ENCODE measurements at places on chromosomes 2 and 18.
A peak's percentile ranks its signal among the peaks of the same experiment; 100 is the strongest.

GRCh38 chr2:206083602-206084438 lies 2.2 kb downstream of the INO80D start:
- peak; percentile 40 for DNase-seq

- DNase-seq, result no peak
These were observed 215.4 kb upstream of the ITGA4 start for GRCh38 chr2:181241797-181242196.

GRCh38 chr2:98634406-98635092 lies 26.2 kb downstream of the UNC50 start:
- peak; percentile 80 for DNase-seq

DNA sequence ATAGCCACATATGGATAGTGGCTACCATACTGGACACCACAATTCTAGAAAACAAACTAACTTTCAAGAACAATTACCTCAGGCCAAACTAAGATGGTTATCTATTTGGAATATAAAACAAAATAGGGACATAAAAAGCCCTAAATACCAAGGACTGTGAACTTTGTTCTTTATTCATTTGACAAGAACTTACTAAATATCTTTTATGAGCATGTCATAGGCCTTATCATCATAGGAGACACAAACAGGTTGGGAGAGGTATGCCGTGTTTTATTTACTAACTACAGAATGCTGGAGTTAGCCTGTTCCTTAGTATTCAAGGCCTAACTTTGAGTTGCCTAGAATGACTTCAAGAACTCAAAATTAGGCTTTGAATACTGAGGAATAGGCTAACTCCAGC lies 32.1 kb downstream of the CCDC93 start:
- DNase-seq, result no peak

DNA sequence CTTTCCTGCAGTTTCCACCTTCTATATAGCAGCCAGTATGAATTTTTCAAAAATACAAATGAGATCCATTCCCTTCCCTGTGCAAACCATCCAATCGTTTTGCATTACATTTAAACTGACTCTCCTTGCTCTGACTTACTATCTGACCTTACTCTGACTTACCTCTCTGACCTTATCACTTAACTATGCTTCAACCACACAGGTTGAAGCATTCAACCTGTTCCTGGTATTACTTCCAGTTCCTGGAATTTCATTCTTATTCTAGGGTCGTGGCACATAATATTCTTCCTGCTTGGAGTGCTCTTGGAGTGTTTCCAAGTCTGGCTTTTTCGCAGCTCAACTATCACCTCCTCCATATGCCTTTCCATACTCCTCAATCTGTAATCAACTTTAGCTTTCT lies 850.6 kb upstream of the CHAC2 start:
- DNase-seq, result no peak

- no peak for DNase-seq
These were observed 394.0 kb downstream of the ZNF521 start for GRCh38 chr18:24958001-24958400.

- no peak for DNase-seq
These were observed 406.9 kb upstream of the FIGN start for GRCh38 chr2:164142755-164143154.

DNA sequence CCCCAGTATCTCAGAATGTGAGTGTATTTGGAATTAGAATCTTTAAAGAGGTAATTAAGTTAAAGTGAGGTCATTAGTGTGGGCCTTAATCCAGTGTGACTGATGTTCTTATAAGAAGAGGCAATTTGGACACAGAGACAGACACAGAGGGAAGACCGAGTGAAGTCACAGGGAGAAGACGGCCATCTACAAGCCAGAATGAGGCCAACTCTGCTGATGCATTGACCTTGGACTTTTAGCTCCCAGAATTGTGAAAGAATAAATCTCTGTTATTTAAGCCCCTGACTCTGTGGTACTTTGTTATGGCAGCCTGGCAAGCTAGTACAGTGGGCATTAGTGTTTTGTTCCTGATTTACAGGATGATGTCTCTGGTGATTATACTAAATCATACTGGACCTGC lies 64.6 kb downstream of the LTBP1 start:
- no peak for DNase-seq

GRCh38 chr2:133790711-133791110 lies 222.4 kb upstream of the NCKAP5 start:
- no peak for DNase-seq

- DNase-seq, result no peak
These were observed 1.4 kb downstream of the RFX8 start for GRCh38 chr2:101473591-101473910.

- no peak for DNase-seq
These were observed 24.1 kb downstream of the ADNP2 start for GRCh38 chr18:80133124-80133523.

All from CD4-positive, alpha-beta T cell treated with Interleukin-4 for 4 hours (primary cell).